ENCODE measurements at places on chromosomes 13 and 19. TPM values are rescaled to one million over a fixed set of nuclear protein-coding genes. Genes with fewer than 3 reads are reported as not detected.

DNA sequence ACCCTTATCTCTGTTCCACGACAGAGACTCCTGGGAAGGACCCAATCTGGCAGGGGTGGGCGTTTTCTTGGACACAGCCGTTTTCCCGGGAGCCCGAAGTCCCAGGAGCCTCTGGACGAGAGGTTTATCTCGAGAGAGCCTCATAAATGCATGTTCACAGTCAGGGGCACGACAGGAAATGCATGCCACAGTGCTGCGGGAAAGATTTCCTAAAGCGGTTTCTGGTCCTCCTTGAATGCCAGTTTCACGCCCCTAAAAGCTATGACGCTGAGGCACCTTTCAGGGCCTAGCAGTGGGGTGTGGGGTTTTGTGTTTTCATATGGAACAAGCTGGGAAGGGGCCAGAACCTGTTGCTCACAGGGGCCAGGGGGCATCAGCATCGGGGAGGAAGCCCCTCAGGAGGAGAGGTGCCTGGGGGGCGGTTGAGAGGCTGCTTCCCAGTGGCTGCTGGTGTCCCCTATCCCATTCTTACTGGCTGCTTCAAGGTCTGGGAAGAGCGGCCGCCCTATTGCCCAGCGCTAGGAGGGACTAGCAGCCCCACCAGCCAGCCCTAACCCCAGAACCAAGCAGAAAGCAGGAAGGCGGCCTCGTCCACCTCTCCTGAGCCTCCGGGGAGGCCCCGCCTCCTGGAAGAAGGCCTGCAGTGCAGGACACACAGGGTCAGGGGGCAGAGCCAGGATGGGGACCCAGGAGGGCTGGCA lies 157.0 kb downstream of the KDM4B start:
- no peak for DNase-seq

DNA sequence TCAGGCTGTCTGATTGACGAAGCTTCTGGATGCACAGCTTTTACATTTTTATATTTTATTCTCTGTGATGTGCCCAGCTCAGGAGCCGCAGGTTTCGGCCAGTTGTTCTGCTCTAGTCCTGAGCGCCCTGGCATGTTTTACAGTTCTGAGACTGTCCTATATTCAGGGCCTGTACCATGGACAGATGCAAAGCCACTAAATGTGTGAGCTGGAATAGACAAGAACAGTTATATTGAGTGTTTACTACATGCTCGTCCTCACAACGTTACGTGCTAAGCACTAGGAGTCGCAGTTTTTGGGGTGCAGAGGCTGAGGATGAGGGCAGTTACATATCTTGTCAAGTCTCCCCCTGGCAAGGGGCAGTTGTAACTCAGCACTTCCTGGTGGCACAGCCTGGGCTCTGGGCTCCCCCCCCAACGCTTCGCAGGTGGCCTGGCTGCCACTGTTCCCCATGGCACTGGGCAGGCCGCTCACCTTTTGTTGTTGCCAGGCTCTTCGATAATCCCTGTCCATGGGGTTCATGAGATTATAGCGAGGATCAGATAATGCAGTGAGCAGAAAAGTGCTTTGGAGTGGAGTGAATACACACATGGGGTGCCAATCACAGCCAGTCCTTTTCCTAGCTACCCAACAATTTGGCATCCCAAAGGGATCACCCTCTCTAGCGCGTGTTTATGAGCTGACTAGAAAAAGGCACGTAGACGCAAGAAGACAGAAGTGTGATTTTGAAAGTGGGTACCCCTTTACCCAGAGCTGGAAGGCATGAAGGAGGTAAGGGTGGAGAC lies 23.5 kb downstream of the ARL11 start:
- no peak for DNase-seq

- no peak for DNase-seq
These were observed 14.1 kb downstream of the TLE5 start for GRCh38 chr19:3048190-3048533.

DNA sequence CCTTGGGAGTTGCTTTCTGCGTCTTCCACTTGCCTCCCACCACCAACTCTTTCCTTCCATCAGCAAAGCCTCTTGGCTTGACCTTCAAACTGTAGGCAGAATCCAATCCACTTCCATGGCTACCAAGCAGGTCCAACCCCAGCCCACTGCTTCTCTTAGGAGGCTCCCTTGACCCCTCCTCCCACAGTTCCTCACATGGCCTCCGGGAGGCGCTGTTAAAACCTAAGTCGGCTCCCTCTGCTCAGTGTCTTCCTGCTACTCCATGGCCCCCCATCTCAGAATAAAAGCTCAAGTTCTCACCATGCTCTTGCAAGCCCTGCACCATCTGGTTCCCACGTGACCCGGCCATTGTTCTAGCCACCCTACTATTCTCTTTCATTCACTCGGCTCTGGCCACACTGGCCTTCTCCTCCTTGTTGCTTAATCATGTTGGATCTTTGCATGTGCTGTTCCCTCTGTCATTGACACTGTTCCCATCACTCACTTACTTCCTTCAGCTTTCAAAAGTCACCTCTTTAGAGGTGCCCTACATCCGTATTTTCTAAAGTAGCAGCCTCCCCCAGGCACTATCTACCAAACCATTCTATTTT lies 7.5 kb downstream of the IZUMO2 start:
- DNase-seq = no peak

DNA sequence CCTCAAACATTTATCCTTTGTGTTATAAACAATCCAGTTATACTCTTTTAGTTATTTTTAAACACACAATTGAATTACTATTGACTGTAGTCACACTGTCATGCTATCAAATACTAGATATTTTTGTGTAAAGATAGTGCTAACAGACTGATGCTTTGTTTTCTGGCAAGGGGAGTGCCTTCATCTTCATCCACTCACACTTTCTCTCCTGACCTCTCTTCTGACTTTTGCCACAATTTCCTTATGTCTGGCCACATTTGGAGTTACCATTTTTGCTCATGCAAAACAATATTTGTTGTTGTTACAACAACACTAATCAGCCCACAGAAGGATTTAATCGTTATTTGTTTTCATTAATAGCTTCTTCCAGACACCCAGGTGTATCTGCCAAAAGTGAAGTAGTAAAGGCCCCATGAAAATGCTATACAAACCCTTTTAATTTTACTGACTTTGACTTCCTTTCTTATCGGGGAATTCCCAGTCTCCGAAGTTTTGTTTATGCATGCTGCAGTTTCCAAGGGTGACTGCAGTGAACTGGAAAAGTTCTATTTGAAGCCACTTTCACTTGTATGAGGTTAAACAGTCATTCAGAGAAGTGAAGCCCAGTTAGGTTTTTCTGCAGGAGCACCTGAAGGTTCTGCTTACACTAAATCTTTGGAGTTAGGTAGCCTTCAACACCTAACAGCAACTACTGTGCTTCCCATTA lies 66.1 kb upstream of the FRY start:
- no peak for DNase-seq

C13orf46 gene
- total RNA-seq = 3.4 TPM
